ENCODE measurements at places on chromosomes 5 and 9. TPM values are rescaled to one million over a fixed set of nuclear protein-coding genes. Genes with fewer than 3 reads are reported as not detected.

The NR6A1 gene
- total RNA-seq, result 5.4 TPM

The SPINK4 gene
- total RNA-seq, result not detected

The SLC46A2 gene
- total RNA-seq, result 1.0 TPM

The AIF1L gene
- total RNA-seq, result 48.6 TPM

The CDKN2B-AS1 gene
- 1.8 TPM for total RNA-seq

The LCN12 gene
- 10.2 TPM for total RNA-seq
